Memory B cell (primary cell): ENCODE measurements at places on chromosomes 5 and 9.

DNA sequence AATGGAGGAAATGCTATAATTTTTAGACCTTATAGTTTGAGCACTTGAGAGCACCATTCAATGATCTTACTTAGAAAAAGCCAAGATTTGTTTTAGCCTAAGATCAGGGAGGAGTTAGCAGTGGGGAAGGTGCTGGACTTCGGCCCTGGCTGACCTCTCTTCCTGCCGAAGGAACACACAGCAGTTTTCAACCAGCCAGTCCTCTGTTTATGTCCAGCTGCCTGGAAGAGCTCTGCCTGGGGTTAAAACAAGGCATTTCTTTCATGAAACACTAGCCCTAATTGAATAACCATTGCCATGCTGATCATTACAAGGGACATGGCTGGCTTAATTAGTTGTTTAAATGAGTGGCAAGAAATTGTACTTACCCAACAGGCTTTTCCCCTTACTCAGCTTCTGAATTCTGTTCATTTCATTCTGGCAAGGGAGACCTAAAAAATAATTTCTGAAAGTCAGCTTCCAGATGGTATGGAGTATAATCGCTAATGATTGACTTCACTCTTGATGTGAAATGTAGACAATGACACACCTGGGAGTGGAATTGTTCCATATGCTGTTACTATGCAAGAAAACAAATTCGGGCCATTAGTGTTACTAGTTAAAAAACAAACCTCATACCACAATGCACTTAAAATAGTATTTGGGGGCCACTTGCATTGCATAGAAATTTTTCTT, 514.2 kb downstream of the SPOCK1 start:
- no peaks in the 10 kb centered on the region for H3K4me1 ChIP-seq
- no peaks in the 10 kb centered on the region for H3K36me3 ChIP-seq
- H3K27ac ChIP-seq = no peak overlapping the region
- no peaks in the 10 kb centered on the region for H3K27me3 ChIP-seq
- H3K4me3 ChIP-seq = no peak overlapping the region

- H3K4me3 ChIP-seq = no peak overlapping the region
- no peaks in the 10 kb centered on the region for H3K36me3 ChIP-seq
These were observed 356.3 kb downstream of the BNC2 start for GRCh38 chr9:16514131-16514530.

DNA sequence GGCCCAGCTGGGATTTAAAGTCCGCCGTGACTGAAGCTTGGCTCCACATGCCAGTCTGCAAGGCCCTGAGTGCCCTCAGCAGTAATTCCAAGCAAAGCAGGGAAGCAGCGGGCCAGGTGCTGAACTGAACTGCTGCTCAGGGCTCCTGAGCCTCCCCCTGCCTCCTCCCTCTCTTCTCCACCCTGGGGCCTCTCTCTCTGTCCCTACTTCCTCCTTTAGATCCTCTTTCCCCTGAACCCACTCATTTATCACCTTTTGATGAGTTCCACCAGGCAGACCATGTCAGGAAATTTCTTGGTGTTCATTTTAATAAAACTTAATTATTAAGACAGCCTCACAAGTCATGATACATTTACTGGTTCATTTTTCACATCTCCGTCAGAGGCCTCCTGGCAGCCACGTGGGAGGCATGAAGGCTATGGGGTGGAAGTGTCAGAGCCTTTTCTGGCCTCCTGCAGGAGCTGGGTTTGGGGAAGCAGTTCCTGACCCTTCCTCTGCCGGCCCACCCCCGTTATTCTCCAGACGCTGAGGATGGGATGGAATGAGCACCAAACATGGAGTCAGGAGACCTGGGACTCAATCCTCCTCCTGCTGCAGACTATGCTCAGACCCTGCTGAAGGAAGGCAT, 32.2 kb upstream of the KCNIP1 start:
- DNase-seq = no peak
- H3K4me1 ChIP-seq = no peaks in the 10 kb centered on the region
- H3K4me3 ChIP-seq = no peak overlapping the region
- H3K27me3 ChIP-seq = peaks cover 12% of the 10 kb centered on the region
- H3K27ac ChIP-seq = no peak overlapping the region
- H3K36me3 ChIP-seq = no peaks in the 10 kb centered on the region

- no peak overlapping the region for H3K4me3 ChIP-seq
- no peak overlapping the region for H3K27ac ChIP-seq
- H3K4me1 ChIP-seq = peaks cover 3% of the 10 kb centered on the region
- peaks cover 2% of the 10 kb centered on the region for H3K36me3 ChIP-seq
- DNase-seq = no peak
- H3K27me3 ChIP-seq = peaks cover 18% of the 10 kb centered on the region
These were observed 266.7 kb downstream of the NSG2 start for GRCh38 chr5:174312270-174312617.

GRCh38 chr9:631596-631995, 209.9 kb upstream of the DMRT1 start:
- H3K27ac ChIP-seq = no peak overlapping the region
- H3K27me3 ChIP-seq = no peaks in the 10 kb centered on the region
- H3K4me1 ChIP-seq = peaks cover 3% of the 10 kb centered on the region
- H3K4me3 ChIP-seq = no peak overlapping the region

GRCh38 chr9:123033352-123033751, at the start of gene GPR21:
Gene GPR21, plus strand, starts transcription at chr9:123033667. Its CDS starts 900 bp downstream, at chr9:123034567.
- peaks cover 23% of the 10 kb centered on the region for H3K36me3 ChIP-seq
- peaks cover 1% of the 10 kb centered on the region for H3K4me1 ChIP-seq
- no peak within 1 kb of the TSS for H3K4me3 ChIP-seq
- peak within 1 kb of the TSS; percentile 74 for H3K27ac ChIP-seq
- no peaks in the 10 kb centered on the region for H3K27me3 ChIP-seq

GRCh38 chr9:38254756-38255155, 137.7 kb upstream of the ALDH1B1 start:
- no peak overlapping the region for H3K27ac ChIP-seq
- H3K36me3 ChIP-seq = no peaks in the 10 kb centered on the region
- no peak overlapping the region for H3K4me3 ChIP-seq
- no peaks in the 10 kb centered on the region for H3K4me1 ChIP-seq
- DNase-seq = no peak

DNA sequence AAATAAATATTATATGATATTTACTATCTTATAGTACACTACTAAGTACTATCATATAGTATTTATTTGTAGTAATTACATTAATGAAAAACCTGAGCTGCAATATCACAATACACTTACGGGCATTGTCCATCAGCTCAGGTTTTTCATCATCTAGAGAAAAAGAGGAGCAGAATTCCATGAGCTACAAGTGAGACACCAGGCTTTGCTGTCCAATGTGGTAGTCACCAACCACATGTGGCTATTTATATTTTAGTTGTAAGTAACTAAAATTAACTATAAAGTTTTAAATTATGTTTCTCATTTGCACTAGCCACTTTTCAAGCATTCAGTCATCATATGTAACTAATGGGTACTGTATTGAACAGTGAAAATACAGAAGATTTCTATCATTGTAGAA, 13.8 kb upstream of the NRG2 start:
- no peak overlapping the region for H3K4me3 ChIP-seq
- DNase-seq = no peak
- H3K4me1 ChIP-seq = no peaks in the 10 kb centered on the region
- peaks cover 2% of the 10 kb centered on the region for H3K27me3 ChIP-seq
- H3K27ac ChIP-seq = no peak overlapping the region
- no peaks in the 10 kb centered on the region for H3K36me3 ChIP-seq

GRCh38 chr9:121700165-121700831, 48.9 kb downstream of the DAB2IP start:
- peak; percentile 43 for DNase-seq
- H3K27ac ChIP-seq = no peak overlapping the region
- H3K27me3 ChIP-seq = peaks cover 17% of the 10 kb centered on the region
- peak overlapping the region; percentile 59 for H3K4me3 ChIP-seq
- H3K36me3 ChIP-seq = no peaks in the 10 kb centered on the region
- peaks cover 18% of the 10 kb centered on the region for H3K4me1 ChIP-seq

- H3K36me3 ChIP-seq = no peaks in the 10 kb centered on the region
- DNase-seq = no peak
- no peak overlapping the region for H3K4me3 ChIP-seq
- H3K4me1 ChIP-seq = peaks cover 3% of the 10 kb centered on the region
- peaks cover 1% of the 10 kb centered on the region for H3K27me3 ChIP-seq
- H3K27ac ChIP-seq = no peak overlapping the region
These were observed 21.8 kb upstream of the NINJ1 start for GRCh38 chr9:93155716-93156474.

GRCh38 chr5:36174119-36174518, 22.2 kb downstream of the SKP2 start:
- H3K36me3 ChIP-seq = peaks cover 38% of the 10 kb centered on the region
- no peaks in the 10 kb centered on the region for H3K27me3 ChIP-seq
- no peak for DNase-seq
- no peak overlapping the region for H3K27ac ChIP-seq
- no peaks in the 10 kb centered on the region for H3K4me1 ChIP-seq

GRCh38 chr5:145983446-145983845, 47.1 kb downstream of the SH3RF2 start:
- DNase-seq = no peak
- no peaks in the 10 kb centered on the region for H3K4me1 ChIP-seq
- H3K4me3 ChIP-seq = no peak overlapping the region

DNA sequence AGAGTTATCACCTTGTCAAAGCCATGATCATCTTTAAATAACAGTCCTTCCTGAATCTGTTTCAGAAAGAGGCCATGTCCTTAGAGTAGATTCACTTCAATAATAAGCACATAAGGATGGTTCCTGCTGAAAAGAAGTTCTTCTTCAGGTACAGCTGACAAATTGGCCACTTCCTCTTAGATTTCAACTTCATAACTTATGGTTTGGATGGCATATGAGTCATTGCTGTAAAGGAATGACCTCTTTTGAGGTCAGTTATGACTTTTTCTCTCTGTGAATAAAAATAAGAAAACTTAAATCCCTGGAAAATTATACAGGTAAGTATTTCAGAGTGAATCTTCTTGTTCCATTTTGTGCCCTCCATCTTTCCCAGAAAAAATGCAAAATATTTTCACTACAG, 555.3 kb upstream of the ZNF462 start:
- H3K27me3 ChIP-seq = no peaks in the 10 kb centered on the region
- H3K4me3 ChIP-seq = no peak overlapping the region
- H3K27ac ChIP-seq = no peak overlapping the region
- no peaks in the 10 kb centered on the region for H3K36me3 ChIP-seq
- H3K4me1 ChIP-seq = no peaks in the 10 kb centered on the region

GRCh38 chr5:9820691-9821449, 190.7 kb upstream of the TAS2R1 start:
- no peak for DNase-seq
- H3K27me3 ChIP-seq = no peaks in the 10 kb centered on the region
- no peak overlapping the region for H3K27ac ChIP-seq
- no peak overlapping the region for H3K4me3 ChIP-seq
- no peaks in the 10 kb centered on the region for H3K4me1 ChIP-seq

DNA sequence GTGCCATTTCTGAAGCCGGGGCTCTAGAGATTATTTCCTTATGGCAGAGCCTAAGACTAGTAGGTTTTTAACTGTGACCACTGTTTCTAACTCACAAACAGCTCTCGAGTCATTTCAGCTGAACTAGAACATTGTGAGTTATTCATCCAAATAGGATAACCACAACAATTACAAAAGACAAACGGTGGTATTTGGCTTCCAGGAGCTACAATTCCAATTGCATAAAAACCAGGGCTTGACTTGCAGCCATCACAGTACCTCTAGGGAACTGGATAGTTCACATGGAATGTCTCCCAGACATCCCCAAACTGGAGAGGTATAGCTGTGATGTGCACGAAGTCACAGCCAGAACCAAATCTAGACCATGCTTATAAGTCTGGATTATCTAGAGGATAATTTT, 224.8 kb downstream of the FAM114A2 start:
- no peak overlapping the region for H3K4me3 ChIP-seq
- no peak for DNase-seq
- H3K27ac ChIP-seq = no peak overlapping the region
- H3K27me3 ChIP-seq = peaks cover 2% of the 10 kb centered on the region
- no peaks in the 10 kb centered on the region for H3K4me1 ChIP-seq

DNA sequence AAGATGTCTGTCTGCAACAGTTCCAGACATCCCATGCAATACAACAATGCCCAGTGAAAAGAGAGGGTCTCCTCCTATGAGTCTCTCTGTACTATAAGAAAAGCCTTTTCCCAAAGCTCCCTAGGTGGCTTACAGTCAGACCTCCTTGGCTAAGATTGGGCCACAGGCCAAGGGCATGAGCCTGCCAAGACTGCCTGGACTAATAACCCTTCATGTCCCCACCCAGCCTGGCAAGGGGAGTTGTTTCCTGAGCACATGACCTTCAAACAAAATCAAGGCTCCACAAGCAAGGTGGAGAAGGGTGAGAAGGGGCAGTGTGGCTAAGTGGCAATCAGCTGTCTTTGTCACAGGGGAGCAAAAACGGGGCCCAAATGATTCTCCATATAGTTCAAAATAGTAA, 75.6 kb upstream of the ZSWIM6 start:
- no peaks in the 10 kb centered on the region for H3K4me1 ChIP-seq
- DNase-seq = no peak
- H3K27ac ChIP-seq = no peak overlapping the region
- no peak overlapping the region for H3K4me3 ChIP-seq
- H3K36me3 ChIP-seq = no peaks in the 10 kb centered on the region

DNA sequence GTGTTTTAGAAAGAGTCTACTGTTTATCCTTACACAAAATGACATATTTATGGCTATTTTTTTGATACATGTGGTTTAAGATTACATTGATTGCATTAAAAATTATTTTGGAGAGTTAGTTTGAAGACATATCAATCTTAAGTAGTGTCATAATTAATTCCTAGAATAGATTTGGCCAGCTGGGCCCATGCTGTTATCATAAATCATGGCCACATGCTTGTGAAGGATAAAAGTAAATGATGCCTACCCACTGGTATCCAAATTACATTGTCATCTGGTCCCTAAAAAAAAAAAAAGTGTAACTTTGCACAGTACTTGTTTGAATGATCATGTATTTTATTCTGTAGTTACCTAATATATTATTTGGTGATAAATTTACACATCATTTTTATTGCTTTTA, 96.9 kb downstream of the PARP8 start:
- peaks cover 5% of the 10 kb centered on the region for H3K4me1 ChIP-seq
- no peaks in the 10 kb centered on the region for H3K27me3 ChIP-seq
- peaks cover 20% of the 10 kb centered on the region for H3K36me3 ChIP-seq

DNA sequence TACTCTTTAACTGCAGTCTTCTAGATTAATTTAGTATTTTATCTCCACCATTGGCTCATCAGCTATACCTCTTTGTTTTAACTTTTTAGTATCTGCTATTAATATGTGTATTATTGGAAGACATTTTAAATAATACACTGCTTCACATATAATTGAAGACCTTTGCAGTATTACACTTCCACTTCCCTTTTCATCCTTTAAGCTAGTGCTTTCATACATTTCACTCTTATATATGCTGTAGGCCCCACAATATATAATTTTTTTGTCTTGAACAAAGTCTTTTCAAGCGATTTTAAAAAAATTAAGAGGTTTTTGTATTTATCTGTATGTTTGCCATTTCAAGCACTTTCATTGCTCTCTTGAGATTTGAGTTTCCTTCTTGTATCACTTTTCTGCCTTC, 8.6 kb upstream of the LPCAT1 start:
- H3K4me3 ChIP-seq = no peak overlapping the region
- H3K4me1 ChIP-seq = peaks cover 18% of the 10 kb centered on the region
- no peaks in the 10 kb centered on the region for H3K27me3 ChIP-seq
- no peak for DNase-seq
- no peaks in the 10 kb centered on the region for H3K36me3 ChIP-seq

GRCh38 chr9:32992595-32993238, 8.7 kb downstream of the APTX start:
- peaks cover 10% of the 10 kb centered on the region for H3K4me1 ChIP-seq
- no peak overlapping the region for H3K4me3 ChIP-seq
- no peak overlapping the region for H3K27ac ChIP-seq
- no peaks in the 10 kb centered on the region for H3K27me3 ChIP-seq
- no peak for DNase-seq

- DNase-seq = no peak
- no peak overlapping the region for H3K4me3 ChIP-seq
- peaks cover 20% of the 10 kb centered on the region for H3K36me3 ChIP-seq
- H3K27ac ChIP-seq = no peak overlapping the region
- H3K4me1 ChIP-seq = no peaks in the 10 kb centered on the region
These were observed 96.4 kb downstream of the OXCT1 start for GRCh38 chr5:41773799-41774198.
